ENCODE measurements at places on chromosomes 1 and 21.
A peak's percentile ranks its signal among the peaks of the same experiment; 100 is the strongest.

- DNase-seq, result no peak
These were observed 369.4 kb downstream of the KCNH1 start for GRCh38 chr1:210764536-210764935.

DNA sequence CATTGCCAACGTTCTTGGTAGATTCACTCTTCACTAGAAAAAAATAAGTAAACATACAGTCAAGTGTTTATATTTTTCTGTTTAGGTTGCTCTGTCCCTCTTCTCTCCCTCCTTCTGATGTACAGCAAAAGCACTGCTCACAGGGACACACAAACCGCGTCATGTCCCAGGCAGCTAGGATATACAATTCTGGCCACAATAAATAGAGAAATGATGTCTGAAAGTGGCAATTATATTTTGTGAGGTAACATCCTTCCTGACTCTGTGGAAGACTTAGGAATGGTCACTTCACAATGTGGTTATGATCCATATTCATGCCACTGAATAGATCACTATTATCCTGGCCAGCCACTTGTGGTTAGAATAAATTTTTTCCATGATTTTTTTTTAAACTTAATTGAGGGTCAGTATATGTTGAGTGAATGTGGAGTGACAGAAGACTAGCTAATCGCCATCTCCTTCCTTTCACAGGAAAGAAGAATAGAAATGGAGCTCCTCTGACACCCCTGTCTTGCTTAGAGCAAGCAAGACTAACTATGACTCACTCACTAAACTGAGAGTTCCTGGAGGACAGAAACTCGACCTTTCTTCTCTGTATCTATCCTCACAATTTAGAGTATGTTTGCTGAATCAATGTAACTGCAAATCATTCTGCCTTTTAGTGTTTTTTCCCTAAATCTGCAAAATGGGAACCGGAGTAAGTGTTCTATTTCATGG lies 54.0 kb downstream of the ZNHIT6 start:
- no peak for DNase-seq

DNA sequence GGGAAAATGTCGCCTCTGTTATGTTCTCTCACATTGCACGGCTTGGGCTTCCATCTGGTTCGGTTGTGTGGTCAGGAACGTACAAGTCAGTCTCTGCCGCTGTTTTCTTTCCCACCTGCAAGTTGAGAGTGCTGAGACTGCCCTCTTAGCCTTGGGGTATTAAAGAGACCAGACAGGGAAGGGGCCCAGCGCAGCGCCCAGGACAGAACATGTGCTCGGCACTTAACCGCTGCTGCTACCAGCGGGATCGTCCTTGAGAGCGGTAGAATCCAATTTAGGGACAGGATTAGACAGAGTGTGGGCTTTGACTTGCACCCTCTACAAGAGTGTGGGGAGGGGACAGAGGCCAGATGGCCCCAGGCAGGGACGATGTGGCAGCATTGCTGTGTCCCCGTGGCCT lies 17.7 kb upstream of the AGPAT3 start:
- DNase-seq, result no peak

- DNase-seq, result no peak
These were observed 188.3 kb upstream of the CAMK1G start for GRCh38 chr1:209395169-209395568.

GRCh38 chr1:224730540-224730939 lies 114.4 kb downstream of the CNIH3 start:
- no peak for DNase-seq

DNA sequence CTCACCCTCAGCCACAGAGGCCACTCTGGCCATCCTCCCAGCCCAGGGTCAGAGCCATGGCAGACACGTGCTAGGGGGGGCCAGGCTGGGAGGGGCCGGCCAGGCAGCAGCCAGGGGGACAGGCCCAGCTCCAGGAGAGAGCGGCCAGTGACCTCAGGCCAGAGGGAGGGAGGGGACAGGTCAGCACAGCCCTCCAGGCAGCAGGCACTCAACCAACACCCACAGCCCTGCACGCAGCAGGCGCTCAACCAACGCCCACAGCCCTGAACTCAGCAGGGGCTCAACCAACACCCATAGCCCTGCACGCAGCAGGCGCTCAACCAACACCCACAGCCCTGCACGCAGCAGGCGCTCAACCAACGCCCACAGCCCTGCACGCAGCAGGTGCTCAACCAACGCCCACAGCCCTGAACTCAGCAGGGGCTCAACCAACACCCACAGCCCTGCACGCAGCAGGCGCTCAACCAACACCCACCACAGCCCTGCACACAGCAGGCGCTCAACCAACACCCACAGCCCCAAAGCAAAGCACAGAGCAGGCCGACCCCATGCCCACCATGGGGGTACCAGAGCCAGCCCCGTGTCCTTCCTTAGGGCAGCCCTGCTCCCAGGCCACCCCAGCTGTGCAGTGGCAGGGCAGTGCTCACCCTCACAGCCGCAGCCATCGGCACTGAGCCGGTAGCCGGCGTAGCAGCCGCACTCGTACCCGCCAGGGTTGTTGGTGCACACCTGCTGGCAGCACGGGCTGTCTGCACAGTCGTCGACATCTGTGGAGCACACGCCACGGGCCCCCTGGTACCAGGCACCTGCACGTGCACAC lies 55.9 kb downstream of the ARHGEF16 start:
- no peak for DNase-seq

- DNase-seq, result no peak
These were observed 25.9 kb downstream of the GREM2 start for GRCh38 chr1:240586006-240586405.

DNA sequence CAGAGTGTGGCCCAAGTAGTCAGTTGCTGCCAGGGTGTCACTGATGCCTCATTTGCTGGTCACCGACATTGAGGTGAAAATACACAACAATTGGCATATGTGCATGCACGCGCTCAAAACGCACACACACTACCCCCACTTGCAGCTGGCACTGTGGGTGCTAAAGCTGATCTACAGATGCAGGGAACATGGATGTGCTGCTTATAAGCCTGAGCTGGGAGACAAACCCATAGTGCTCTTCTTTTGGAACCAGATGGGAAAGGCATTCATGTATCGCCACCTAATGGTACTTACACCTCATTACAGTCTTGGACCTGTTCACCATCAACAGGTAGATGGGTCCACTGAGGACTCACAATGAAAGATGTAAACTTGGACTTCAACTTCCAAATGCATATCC lies 70.3 kb upstream of the CAMK1G start:
- no peak for DNase-seq

DNA sequence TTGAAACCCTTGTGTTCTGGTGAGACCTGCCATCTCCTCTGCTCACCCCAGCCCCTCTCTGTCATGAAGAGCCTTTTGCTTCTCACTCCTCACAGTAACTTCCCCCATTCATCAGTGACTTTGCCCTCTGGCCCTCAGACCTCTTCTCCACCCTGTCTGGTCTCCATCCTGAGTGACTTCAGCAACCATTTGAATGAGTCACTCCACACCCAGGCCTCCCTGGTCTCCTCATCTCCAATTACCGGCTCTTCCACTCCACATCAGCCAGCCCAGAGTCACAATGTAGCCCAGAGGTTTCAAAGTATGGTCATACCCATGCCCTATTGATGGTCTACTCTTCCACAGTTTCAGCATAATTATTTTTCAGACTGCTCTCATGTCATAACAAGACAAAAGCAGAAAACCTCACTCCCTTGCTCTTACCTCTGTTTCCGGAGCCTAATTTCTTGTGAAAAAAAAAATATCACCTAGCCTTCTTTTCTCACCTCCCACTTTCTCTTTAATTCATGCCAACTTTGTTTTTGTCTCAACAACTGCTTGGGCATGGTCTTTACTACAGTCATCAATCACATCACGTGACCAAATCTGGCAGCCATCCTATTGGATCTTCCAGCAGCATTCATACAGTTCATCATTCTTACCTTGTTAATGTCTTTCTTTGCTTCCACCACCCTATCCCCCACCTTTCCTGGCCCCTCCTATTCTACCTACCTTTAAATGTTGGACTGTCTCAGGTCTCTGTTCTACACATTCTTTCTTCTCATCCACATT lies 35.6 kb upstream of the NEK7 start:
- no peak for DNase-seq

GRCh38 chr1:75587692-75588091 lies 23.2 kb downstream of the SLC44A5 start:
- DNase-seq, result no peak

- DNase-seq, result no peak
These were observed 47.0 kb downstream of the C1orf198 start for GRCh38 chr1:230821346-230821745.

- DNase-seq, result no peak
These were observed 1.8 kb upstream of the PGLYRP4 start for GRCh38 chr1:153350321-153350957.

DNA sequence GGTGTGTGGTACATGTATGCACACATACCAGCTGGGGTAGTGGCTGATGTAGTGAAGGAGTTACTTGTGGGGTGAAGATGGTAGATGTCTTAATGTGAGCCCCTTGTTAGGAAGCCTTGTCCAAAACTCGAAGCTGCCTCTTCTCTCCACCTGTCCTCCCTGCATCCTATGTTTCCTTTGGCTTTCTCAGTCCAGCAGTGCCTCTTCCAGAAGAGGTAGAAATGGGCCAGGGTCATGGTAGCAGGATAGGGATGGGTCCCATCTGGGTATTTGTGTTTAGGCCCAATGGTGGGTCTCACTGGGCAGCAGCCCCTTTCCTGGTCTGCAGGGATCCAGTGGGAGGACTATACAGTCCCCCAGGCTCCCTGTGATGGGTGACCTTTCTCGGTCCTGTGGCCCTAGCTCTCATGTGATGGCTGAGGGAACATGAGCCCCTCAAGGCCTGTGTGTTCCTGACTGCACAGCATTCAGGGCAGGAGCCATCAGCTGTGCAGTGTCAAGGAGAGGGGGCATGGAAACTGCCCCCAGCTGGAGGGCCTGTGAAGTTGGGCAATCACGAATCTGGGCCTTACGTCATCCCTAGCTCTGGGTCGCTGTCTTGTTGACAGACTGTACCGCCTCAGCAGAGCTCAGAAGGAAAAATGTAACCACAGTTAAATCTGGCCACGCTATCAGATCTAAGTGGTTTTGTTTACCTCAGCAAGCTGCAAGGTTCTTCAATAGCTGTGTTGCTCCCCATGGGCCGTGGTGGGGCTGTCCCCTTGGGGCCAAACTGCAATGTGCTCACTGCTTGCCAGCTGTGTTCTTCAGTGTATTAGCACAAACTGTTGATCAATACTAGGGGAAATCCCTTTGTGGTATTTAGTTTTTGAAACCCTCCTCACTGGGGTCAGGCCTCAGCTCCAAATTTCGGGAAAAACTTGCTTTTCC lies 82.7 kb downstream of the NOS1AP start:
- no peak for DNase-seq

GRCh38 chr1:222357252-222357651 lies 190.7 kb downstream of the HHIPL2 start:
- DNase-seq, result no peak

- no peak for DNase-seq
These were observed 1.3 kb downstream of the GIPC2 start for GRCh38 chr1:78047106-78047505.

- DNase-seq, result no peak
These were observed 13.1 kb upstream of the EXO1 start for GRCh38 chr1:241834733-241835377.

DNA sequence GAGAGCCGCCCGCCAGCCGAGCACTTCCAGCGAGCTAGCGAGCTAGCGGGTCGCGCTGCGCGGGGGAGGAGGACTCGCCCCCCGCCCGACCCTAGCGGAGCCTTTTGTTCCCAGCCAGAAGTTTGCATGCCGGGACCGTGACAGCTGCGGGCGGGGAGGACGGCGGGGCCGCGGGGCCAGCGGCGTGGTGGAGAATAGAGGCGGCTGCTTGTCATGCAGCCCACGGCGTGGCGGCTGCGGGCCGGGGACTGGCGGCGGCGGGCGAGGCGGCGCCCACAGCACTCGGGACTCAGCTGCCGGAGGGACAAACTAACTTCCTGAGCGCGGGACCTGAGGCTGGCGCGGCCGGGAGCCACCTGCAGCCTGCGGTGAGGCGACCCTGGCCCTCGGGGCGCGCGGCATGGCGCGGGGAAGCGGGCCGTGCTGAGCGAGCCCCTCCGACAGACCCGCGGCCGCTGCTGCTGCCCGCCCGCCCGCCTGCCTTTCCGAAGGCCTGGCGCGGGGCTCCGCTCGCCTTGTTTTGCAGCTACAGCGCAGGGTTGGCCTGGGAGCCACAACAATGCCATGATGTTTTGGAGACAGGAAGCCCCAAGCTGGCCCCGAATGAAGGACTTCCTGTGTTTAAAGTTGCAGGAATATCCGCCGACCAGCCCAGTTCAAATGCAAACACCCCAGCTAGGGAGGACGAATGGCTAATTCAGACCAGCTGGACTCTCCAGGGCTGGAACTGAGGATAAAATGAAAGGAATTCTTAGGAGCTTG lies 82.2 kb upstream of the BMP8A start:
- peak; percentile 73 for DNase-seq
